ENCODE measurements at places on chromosomes 4 and X. TPM values are rescaled to one million over a fixed set of nuclear protein-coding genes. Genes with fewer than 3 reads are reported as not detected.

GRCh38 chr4:186088523-186088922 is 16.0 kb upstream of the FAM149A start:
- DNase-seq: no peak

GRCh38 chr4:183987987-183988392 is 82.9 kb downstream of the STOX2 start:
- peak; percentile 61 for DNase-seq

GRCh38 chr4:158968961-158969360 is 133.9 kb upstream of the RAPGEF2 start:
- DNase-seq: no peak

- peak; percentile 7 for DNase-seq
These were observed 92.1 kb downstream of the HMX1 start for GRCh38 chr4:8779490-8779932.

Gene INTS12
- 11.8 TPM for total RNA-seq
